Activated CD8-positive, alpha-beta memory T cell treated with anti-CD3 and anti-CD28 coated beads, Interleukin-2, amount 50 U/mL, for 48 hours (primary cell): ENCODE measurements at places on chromosomes 3 and 15.

GRCh38 chr3:113908133-113908532, 39.7 kb upstream of the ZDHHC23 start:
- no peak for DNase-seq

- no peak for DNase-seq
Measured at GRCh38 chr15:47857776-47858167, 140.5 kb downstream of the SEMA6D start.

DNA sequence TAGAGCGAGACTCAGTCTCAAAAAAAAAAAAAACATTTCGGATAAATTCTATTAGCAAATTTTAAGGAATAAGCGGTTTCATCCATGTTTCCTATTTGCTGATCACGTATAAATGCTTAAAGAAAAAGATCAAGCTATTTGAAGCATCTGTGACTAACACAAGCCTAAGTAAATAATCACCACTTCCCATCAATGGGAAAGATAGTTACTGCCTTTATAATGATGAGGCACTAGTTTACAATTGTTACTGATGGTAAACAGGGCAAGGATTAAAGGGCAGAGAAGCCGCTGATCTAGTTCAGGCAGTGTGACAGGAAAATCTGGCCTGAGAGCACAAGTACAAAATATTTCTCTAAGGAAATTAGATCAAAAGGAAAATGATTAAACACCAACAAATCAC, 13.7 kb downstream of the CLPX start:
- no peak for DNase-seq

GRCh38 chr3:140341203-140341602, 336.7 kb upstream of the TRIM42 start:
- no peak for DNase-seq

- peak; percentile 72 for DNase-seq
Measured at GRCh38 chr3:52243791-52244628, 1.5 kb upstream of the PPM1M start.

DNA sequence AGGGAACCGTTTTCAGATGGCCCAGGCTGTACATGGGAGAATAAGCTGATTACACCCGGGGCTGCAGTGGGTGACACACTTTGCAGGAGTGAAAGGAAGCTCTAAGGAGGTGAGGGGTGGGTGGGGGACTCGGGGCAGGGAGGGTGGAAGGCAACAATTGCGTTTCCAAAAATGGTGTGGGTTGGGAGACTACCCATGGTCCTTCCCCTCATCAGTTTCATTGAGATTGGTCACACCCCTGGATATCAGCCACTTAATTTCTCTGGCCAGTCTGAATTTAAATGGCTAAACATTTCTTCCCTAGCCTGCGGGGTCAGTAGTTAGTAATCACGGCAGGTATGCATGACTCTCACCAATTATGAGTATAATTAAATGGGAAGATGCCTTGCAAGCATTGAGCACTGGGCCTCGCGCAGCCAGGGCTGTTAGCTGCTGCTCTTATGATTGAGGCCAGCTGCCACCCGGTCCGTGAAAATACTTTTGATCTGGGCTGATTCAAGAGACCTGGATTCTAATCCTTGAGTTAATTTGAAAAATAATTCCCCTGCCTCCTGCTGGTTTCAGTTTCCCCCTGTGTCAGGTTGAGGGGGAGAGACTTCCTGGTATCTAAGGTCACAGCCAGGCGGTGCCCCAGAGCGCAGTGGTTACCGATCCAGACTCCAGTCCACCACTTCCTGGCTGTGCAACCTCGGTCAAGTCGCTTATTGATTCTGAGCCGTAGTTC, 23.3 kb downstream of the SLC6A6 start:
- no peak for DNase-seq

DNA sequence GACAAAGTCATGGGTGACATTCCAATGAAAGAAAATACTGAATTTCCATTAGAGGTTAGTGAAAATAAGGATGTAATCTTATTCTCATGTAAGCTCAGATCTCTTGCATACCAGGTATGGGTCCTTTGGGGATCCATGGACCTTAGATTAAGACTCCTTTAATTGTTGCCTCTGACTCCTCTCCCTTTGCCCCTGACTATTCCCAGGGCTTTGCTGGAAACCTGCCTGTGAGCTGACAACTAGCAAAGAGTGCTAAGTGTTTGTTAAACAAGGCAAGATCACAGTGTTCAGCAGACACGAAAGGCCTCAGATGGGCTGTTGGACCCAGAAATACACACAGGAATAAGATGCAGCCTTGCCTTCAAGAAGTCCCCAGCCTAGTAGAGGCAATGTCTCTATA, 32.1 kb downstream of the ACKR2 start:
- DNase-seq = no peak

DNA sequence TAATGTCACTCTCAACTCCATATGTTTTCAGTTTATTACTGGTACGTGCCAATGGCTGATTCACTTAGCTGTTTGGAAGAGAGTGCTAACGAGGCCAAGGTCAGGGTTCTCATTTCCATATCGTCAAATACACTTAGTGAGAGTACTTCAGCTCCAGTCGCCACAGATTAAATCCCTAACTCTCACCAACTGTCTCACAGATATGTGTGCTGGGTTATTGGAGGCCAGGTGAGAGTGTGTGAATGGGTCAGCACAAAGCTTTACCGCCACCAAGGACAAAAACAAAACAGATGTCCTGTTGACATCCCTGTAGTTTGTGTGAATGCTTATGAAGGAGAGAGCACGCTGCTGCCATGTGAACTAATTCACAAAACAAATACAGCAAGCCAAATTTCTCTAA, 133.5 kb upstream of the TBL1XR1 start:
- DNase-seq = no peak

DNA sequence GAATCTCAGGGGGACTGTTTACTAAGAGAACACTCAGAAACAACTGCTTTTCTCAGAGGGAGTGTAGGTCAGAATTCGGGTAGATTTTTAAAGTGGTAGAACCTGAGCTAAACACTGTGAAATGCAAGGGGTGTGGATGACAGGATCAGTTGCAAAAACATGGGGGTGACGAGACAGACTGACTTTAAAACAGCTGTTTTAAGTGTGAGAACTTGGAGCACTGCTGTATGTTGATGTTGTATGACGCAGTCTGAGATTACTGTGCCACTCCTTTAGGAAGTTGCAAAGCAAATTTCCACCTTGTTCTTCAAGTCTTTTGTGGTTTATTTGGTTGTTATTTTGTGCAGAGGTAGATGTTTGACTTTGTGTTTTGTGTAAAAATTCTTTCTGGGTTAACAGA, 36.8 kb upstream of the DIPK2A start:
- DNase-seq = no peak

GRCh38 chr3:58585994-58586393, 8.8 kb upstream of the FAM107A start:
- DNase-seq = no peak

DNA sequence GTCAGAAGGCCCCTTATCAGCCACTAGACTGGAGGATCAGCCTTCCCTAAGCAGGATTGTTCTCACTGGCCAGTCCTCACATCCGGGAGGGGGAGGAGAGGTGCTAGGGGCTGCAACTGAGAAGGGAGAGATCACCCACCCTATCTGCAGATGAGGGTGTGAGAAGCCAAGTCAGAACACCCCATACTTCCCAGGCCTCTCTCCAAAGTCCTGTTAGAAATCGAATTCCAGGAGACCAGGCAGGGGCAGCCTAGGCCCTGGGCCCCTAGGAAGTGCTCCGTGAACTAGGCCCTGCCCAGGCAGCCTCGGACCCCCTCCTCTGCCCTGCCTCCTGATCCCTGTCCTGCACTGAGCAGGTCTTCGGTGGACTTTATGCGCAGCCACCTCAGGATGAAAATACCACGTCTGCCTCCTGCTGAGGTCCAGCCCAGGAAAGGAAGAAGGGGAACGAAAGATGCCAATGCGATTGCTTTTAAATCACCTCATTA, 933 bp downstream of the DZIP1L start:
- no peak for DNase-seq

DNA sequence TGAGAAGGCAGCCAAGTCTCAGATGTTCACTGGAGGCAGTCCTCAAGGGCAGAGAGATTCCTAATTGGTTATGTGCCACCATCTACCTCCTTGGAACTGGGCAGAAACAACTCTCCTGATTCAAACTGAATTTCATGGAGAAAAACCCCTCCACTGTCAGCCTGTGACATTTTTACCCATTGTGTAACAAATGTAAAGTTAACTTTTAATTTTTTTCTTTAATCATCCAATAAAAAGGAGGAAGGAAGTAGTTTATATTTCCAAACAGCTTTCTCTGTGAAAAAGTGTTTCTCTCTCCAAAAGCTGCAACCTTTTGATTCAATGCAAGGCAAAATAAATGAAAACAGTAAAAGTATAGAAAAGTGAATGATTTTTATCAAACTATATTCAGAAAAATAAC, 510 bp upstream of the COLQ start:
- DNase-seq = no peak

GRCh38 chr3:159150180-159150579, 348.3 kb downstream of the MFSD1 start:
- no peak for DNase-seq

DNA sequence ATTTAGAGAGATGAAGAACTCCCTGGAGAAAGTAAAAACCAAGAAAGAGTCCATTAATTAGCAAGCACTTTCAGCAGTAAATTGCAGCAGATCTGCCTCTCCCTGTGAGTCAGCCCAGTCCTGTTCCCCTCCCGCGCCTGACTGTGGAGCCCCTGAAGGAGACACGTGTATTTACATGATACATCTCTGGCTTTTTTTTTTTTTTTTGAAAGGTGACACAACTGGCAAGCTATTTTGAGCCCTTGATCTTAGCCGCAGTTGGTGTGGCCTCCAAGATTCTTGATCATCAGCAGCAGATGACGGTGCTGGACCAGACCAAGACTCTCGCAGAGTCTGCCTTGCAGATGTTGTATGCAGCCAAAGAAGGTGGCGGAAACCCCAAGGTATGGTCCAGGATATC, 271.8 kb upstream of the TPM1 start:
- no peak for DNase-seq

DNA sequence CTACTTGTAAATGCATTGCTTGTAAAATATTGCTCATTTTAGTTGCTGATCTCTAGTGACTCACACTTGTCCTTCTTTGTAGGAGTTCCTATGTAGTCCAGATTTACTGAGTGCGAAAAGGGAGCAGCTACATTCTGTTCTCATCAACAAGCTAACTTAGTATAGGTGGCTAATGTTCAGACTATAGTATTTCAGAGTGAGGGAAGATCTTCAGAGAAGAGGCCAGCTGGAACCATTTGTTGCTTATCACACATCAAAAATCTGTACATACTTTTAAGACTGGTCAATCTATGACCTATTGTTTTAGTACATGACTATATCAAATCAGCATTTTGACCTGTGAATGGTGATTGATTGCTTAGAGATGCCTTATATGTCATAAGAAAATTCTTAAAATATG, 71.3 kb upstream of the THSD4 start:
- DNase-seq = no peak

GRCh38 chr15:69337138-69337537, 38.4 kb downstream of the PAQR5 start:
- DNase-seq = no peak

DNA sequence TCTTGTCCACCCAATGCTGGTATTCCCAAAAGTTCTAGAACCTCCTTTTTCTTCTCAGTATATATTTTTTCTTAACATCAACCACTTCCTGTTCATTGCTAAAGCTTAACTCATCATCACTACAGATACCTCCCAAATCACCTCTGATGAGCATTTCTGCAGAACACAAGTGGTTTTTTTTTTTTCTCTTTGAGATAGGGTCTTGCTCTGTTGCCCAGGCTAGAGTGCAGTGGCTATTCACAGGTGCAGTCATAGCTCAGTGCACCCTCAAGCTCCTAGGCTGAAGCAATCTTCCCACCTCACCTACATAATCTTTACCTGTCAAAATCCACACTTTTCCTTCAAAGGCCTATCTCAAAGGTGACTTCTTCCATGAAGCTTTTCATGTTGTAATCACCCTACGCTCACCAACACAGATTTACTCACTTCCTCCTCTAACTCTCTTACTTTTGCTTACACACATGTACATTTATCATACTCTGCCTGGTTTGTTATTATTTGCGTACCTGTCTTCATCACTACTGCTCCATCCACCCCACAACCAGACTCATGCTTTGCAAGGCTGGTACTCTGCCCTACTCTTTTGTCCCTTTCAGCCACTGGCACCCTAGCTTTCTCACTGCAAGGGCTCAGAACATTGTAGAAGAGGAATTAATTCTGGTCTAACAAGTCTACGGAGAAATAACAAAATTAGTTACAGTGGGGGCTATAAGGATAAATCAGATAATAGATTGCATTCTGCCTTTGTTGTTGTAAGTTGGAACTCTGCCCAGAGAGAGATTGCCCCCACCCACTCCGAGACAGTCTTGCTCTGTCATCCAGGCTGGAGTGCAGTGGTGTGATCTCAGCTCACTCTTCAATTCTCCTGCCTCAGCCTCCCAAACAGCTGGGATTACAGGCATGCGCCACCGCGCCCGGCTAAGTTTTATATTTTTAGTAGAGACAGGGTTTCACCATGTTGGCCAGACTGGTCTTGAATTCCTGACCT, 27.5 kb downstream of the HERC1 start:
- DNase-seq = no peak

DNA sequence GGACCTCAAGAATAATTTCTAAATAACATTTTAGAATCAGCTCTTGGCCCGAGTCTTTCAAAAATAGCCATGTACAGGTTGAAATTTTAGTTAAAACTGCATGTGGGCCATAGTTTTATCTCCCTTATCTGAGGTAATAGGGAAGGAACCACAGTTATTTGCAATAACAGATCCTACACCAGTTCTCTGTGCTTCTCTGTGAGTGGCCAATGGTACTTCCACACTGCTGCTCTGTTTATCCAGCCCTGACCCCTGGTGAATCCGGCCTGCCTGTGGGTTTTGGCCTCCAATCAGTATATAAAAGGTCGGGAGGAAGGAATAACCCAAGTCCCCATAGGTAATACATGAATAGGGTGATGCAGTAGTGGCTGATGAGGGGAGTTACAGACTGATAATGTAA, 48.0 kb upstream of the TNIK start:
- DNase-seq = no peak

- no peak for DNase-seq
Measured at GRCh38 chr3:196997311-196997710, 28.7 kb upstream of the PIGZ start.

GRCh38 chr3:134328147-134328591, 46.1 kb downstream of the AMOTL2 start:
- no peak for DNase-seq

GRCh38 chr15:93610944-93611343, 521.9 kb upstream of the RGMA start:
- no peak for DNase-seq

GRCh38 chr3:8205881-8206280, 295.7 kb upstream of the LMCD1 start:
- no peak for DNase-seq

- DNase-seq = peak; percentile 33
Measured at GRCh38 chr3:134068429-134068828, 38.7 kb upstream of the SLCO2A1 start.
